ENCODE measurements at places on chromosomes 7 and 10.

DNA sequence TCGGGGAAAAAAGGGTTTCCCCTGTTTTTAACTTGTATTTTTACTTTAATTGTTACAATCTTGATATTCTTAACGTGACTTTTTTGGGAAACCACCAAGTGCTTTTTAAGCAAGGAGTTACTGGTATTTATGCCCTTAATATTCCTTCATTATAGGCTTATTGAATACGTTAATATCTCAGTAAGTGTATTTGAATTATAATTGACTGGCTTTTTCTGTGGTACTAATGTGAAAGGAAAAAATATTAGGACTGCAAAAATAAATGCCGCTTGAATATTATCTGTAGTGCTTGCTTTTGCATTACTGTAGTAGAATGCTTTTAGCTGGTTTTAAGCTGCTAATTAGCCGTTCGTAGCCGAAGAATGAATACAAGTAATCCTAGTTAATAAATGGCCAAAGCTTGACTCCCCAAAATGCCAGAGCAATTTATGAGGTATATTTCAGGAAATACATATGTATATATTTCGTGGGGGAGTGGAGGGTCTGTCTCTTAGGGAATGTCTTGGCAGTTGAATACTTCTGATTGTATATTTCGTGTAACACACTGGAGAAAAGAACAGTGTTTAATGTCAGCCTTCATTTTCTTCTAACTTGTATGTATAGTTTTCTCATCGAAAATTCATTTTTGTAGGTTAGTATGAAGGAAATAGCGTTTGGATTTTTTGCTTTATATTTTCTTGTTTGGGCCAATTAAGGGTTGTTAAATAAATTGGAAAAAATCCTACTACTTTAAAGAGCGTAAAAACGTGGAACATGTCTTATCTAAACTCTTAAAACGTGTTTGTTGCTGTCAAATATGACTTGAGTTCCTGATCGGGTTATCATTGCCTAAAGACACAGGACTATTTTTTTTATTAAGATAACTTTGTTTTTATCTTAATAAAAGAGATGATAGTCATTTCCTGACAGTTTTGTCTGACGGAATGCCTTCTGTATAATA, 1.5 kb downstream of the PDCD4 start:
- DNase-seq = no peak

- DNase-seq = peak; percentile 28
Measured at GRCh38 chr7:14332155-14332554, 342.7 kb upstream of the ETV1 start.

DNA sequence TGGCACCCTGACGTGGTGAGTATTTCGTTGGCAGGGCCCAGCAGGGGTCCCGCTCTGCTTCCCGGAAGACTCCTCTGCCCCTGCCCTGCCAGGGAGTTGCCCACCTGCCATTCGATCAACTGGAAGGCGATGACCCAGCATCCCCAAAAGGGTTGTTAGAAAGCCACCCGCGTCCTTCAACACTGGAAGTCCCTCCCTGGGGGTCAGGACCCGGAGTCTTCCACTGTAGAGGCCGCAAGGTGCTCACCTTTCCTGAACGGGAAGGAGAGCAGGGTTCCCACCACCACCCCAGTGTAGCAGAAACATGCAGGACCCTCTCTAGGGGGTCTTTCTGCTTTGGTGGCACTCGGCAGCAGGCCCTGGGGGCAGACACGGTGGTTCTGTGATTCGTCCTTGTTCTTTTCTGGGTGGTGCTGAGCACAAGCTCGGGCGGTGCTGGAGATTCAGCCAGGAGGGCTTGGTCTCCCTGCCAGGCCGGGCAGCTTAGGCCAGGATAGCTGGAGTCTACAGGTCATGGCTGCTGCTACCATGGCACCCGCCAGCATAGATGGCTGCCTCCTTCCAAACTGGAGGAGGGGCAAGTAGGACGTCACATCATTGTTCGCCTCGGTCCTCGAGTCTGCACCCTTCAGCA, 19.6 kb upstream of the DPYSL4 start:
- no peak for DNase-seq

DNA sequence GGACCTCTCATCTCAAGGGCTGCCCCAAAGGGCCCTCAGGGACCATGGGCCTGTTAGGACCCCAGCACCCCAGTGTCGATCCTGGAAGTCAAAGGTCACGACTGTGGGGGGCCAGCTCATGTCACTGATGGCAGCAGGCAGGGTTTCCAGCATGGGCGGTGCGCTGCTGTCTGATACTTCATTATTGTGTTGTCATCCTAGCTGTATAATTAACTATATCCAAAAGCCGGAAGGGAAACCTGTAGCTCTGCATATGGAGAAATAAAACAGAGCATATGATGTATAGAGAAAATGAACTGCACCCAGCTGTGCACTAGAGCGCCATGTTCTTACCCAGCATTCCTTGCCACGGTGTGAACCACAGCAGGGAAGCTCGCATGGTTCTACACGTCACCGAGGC, 196.3 kb downstream of the EBF3 start:
- DNase-seq = no peak

DNA sequence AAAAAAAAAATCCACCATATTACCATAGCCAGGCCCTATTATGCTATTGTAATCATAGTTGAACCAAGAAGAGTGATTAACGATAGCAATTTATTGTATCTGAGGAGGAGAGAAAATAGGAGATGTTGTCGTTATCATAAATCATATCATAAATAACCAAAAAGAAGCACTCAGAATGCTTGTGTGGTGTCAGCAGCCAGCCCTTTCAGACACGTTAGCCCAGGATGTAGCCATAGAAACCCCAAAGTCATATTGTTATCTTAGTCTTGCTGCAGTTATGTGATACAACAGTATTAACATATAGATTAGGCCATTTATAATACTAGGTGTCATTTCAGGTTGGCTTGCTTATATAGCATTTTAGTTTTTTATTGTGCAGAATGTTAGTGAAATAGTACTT, 102.2 kb upstream of the GATA3 start:
- no peak for DNase-seq

DNA sequence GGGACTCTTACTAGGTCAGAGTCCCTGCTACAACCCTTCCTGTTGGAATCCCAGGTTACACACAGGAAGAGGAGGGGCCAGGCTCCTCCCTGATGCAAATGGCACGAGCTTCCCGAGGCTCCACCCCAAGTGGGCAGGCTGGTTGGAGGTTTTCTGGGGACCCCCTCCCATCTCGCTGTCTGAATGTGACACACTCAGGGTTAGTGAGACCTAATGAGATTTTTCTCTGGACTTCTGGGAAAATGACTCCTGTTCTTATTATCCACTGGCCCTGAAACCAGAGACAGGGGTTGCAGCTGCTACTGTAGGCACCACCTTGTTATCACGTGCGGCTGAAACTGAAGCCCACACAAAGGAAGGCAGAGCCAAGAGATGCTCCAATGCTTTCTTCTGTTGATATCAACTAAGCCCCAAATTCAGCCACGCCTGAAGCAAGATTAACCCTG, 103.3 kb downstream of the FAM107B start:
- no peak for DNase-seq

DNA sequence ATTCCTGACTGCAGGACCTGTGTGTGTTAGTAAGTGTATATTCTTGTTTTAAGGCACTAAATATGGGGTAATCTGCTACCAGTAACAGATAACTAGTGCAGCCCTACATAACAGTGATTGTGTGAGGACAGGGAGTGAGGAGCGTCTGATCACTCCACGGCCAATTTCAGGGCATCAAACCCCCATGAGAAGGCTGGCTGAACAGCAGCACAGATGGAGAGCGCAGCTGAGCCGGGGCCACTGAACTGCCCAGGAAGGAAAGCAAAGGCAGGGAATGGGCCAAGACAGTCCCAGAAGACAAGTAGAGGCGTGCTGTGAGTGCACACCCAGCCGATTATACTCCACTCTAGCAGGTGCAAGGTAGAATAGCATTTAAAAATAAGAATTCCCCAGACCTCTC, 157.1 kb upstream of the CHST15 start:
- no peak for DNase-seq

DNA sequence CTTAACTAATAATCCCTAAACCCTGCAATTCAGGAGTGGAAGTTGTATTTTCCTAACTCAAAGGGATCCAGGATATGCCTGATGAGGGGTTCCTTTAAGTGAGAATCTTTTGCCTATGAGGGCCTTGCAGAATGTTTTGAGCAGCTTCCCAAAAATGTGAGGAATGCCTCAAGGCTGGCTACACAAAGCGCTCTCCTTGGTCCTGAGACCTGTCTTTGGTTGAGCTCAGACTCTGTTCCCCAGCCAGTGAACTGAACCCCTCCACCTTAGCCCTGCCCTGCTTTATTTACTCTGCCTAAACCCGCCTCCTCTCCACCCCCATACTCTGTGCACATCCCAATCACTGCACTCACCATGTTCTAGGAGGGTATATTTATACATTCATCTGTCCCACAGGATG, 108.6 kb downstream of the NRCAM start:
- DNase-seq = peak; percentile 68

DNA sequence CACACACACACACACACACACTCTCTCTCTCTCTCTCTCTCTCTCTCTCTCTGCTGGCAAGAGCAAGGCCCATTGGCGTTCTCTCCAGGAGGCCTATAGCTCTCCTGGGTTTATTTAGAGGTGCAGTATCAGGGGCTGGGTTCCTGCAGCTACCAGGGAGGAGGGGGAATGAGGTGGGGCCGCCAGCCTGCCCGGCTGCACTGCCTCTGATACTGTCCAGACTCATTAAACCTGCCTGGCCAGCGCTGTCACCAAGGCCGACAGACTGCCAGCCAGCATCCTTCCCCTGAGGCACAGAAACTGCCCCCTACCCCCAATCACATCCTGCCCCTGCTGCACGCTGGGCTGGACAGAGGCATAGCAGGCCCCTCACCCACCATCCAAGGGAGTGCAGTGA, 4.3 kb downstream of the PRRT4 start:
- no peak for DNase-seq

DNA sequence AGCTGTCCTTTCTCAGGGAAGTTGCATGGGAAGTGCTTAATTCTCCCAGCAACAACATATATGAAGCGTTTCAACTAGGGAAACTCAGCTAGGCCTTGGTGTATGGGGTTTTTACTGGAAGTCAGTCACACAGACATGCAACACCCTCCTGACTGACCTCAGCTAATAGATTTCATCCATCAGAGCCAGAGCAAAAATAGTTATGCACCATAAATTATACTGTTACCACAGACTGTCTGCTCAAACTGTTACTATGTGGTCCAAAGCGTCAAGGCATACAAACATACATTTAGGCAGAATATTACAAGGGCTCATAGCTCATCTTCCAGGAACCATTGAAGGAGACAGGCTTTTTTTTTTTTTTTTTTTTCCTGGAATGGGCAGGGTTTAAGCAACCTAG, 417.9 kb downstream of the ANKRD7 start:
- no peak for DNase-seq

GRCh38 chr10:89785095-89785494, 83.7 kb downstream of the KIF20B start:
- no peak for DNase-seq

DNA sequence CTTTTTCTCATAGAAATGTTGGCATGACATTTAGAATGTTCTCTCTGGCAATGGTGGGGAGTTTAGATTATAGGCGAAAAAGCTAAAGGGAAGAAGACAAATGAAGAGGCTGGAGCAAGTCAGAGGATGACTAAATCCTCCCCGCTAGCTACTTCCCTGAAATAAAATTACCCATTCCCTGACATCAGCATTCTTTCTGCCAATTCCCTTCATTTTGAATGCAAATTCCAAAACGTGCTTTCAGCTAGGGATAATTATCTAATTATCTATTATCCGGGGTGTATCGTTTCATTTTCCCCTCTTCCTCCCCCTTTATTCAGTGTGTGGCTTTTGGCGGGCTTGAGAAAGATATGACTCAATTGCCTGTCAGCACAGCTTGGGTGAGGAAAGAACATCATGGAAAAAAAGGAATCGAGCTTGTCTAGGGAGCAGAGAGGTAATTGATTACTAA, 672.3 kb downstream of the TNS3 start:
- peak; percentile 77 for DNase-seq

DNA sequence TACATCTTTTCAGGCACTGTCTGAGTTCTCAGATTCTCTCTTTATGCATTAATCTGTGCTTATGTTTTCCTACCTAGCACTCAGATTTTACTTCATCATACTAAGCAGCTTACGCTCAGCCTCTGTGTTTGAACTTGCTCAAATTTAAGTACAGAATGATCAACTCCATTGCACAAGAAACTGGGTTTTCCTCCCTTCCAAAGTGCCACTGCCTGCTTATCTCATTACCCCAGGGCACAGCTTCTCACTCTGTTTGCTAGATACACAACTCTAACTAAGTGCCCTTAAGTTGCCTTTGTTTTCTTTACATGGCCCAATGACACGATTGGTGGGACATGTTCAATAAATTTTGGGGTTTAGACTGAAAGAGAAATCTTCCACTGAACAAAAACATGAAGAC, 267.7 kb downstream of the GFRA1 start:
- no peak for DNase-seq

GRCh38 chr10:84539216-84539615, 210.8 kb downstream of the CCSER2 start:
- DNase-seq = no peak

GRCh38 chr7:134899729-134900128, 86.6 kb upstream of the AGBL3 start:
- peak; percentile 78 for DNase-seq

- no peak for DNase-seq
Measured at GRCh38 chr7:106026101-106026500, 63.0 kb downstream of the CDHR3 start.
